ENCODE measurements at places on chromosomes 4 and X.
A peak's percentile ranks its signal among the peaks of the same experiment; 100 is the strongest.

GRCh38 chr4:26342328-26343037 is 21.7 kb downstream of the RBPJ start:
- H3K27ac ChIP-seq = peak overlapping the region; percentile 65
- H3K27me3 ChIP-seq = no peaks in the 10 kb centered on the region
- DNase-seq = peak; percentile 97
- H3K4me3 ChIP-seq = no peak overlapping the region
- H3K4me1 ChIP-seq = peaks cover 23% of the 10 kb centered on the region
- H3K36me3 ChIP-seq = no peaks in the 10 kb centered on the region

DNA sequence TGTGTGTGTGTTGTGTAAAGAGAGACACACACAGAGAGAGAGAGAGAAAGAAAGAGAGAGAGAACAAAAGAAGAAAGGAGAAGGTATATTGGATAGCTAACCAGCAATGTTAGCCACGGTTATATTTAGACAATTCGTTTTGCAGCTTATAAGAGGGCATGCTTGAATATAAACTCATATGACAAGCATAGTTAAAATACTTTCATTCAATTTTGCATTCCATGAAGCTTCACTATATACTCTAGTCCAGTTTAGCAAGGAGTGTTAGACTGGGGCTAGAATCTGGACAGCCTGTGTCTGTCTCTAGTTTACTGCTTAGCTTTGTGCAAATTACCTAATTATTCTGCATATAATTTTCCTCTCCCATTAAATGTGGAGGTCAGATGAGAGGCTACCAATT is 525.9 kb upstream of the ZFP42 start:
- H3K27me3 ChIP-seq = no peaks in the 10 kb centered on the region
- no peaks in the 10 kb centered on the region for H3K4me1 ChIP-seq
- no peak overlapping the region for H3K4me3 ChIP-seq
- no peak for DNase-seq
- H3K27ac ChIP-seq = no peak overlapping the region

- no peaks in the 10 kb centered on the region for H3K27me3 ChIP-seq
- DNase-seq = peak; percentile 66
- no peaks in the 10 kb centered on the region for H3K36me3 ChIP-seq
- peaks cover 17% of the 10 kb centered on the region for H3K4me1 ChIP-seq
- no peak overlapping the region for H3K4me3 ChIP-seq
Measured at GRCh38 chr4:122914938-122915337, 7.5 kb downstream of the NUDT6 start.

DNA sequence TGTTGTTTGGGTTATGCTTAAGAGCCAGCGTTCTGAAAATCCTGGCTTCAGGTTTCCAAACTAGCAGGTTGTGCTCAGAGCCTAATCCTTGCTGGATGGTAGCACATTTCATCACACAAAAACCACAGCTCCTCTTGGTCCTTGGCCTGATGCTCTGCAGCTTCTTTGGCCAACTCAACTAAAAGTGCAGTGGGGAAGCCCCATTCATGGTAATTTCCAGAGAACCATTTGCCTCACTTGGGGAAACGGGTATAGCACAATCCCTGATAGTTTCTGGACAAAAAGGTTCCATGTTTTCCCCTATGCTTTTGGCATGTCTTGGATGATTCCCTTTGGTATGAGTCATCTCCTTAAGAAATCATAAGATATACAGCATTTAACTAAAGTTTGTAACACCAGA is 78.7 kb downstream of the SYNPO2 start:
- no peak overlapping the region for H3K27ac ChIP-seq
- H3K36me3 ChIP-seq = no peaks in the 10 kb centered on the region
- H3K27me3 ChIP-seq = no peaks in the 10 kb centered on the region
- peak; percentile 70 for DNase-seq
- peaks cover 25% of the 10 kb centered on the region for H3K4me1 ChIP-seq

GRCh38 chr4:145182222-145182621 is 1.8 kb upstream of the OTUD4 start:
- H3K27me3 ChIP-seq = no peaks in the 10 kb centered on the region
- no peak overlapping the region for H3K4me3 ChIP-seq
- peaks cover 13% of the 10 kb centered on the region for H3K4me1 ChIP-seq
- H3K27ac ChIP-seq = no peak overlapping the region
- no peaks in the 10 kb centered on the region for H3K36me3 ChIP-seq
- DNase-seq = no peak

- H3K27me3 ChIP-seq = no peaks in the 10 kb centered on the region
- no peak for DNase-seq
- H3K36me3 ChIP-seq = no peaks in the 10 kb centered on the region
- H3K4me1 ChIP-seq = peaks cover 8% of the 10 kb centered on the region
Measured at GRCh38 chrX:139933904-139934303, 1.1 kb upstream of the ATP11C start.

DNA sequence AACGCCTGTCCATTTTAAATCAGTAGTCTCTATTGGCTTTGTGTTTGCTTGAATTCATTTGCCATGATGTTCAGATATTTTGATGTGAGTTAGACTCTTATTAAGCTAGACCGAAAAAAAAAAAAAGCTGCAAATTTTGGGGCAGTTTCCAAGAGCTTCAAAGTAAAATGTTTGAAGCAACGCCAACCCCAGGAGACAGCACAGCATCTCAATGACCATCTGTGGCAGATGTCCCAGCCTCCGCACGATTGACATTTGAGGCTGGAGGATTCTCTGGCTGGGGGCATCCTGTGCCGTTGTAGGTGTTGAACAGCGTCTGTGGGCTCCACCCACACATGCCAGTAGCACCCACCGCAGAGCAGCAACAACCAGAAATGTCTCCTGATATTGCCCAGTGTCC is 17.1 kb upstream of the ARSF start:
- no peaks in the 10 kb centered on the region for H3K4me1 ChIP-seq
- no peaks in the 10 kb centered on the region for H3K36me3 ChIP-seq
- no peak for DNase-seq

DNA sequence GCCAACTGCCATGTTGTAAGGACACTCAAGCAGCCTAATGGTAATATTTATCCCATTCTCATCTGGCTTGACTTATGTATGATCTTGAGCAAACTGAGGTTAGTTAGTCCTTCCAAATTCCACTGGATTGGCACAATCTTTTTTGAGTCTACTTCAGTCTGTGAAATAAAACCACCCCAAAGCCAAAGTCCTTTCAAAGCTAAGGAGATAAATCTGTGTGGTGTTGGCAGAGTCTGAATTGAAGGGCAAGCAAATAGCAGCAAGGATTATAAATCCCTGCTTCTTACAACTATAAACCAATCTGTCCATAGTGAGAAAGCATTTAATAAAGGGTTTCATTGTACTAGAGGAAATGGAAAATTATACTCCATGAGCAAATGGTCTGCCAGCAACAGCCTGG is 233.9 kb upstream of the GLRA2 start:
- H3K36me3 ChIP-seq = no peaks in the 10 kb centered on the region
- no peak overlapping the region for H3K4me3 ChIP-seq
- no peaks in the 10 kb centered on the region for H3K4me1 ChIP-seq
- no peak for DNase-seq

GRCh38 chr4:109049926-109050325 is 252.5 kb downstream of the COL25A1 start:
- no peaks in the 10 kb centered on the region for H3K27me3 ChIP-seq
- no peaks in the 10 kb centered on the region for H3K4me1 ChIP-seq
- no peak overlapping the region for H3K27ac ChIP-seq
- no peak overlapping the region for H3K4me3 ChIP-seq

DNA sequence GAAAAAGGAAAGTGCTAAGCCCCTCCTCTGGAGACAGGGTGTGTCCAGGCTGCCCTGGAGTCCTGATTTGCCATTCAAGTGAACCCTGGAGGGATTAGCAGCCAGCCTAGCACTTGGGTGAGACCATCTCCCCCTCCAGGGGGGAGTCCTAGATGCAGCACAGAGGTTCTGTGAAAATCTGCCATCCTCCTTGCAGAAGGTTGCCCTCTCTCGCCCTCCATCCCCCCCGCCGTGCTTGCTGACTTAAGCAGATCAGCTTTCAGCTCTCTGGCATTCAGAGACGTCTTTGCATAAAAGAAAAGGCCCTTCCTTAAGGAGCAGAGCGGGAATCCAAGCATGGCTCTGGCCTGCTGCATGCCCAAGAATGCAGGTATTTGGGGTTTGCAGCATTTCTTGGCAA is 102.1 kb upstream of the SCML1 start:
- no peaks in the 10 kb centered on the region for H3K27me3 ChIP-seq
- no peak overlapping the region for H3K4me3 ChIP-seq
- no peak overlapping the region for H3K27ac ChIP-seq
- peak; percentile 45 for DNase-seq

DNA sequence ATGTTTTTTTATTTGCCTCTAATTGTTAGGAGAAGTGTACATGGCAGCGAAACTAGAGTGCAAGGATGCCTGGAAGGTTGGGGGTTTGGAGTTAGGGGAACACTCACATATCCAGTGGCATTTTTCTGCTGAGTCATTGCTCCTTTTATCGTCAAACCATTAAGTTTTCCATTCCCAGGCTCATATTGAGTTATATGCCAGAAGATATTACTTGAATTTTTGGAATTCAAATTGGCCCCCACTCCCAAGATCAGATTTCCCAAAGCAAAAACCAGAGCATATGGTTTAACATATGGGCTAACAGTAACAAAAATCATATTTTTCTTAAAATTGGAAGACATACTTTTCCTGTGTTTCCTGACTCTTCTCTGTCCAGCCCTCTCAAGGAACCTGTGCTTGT is 152.7 kb downstream of the FSTL5 start:
- no peaks in the 10 kb centered on the region for H3K27me3 ChIP-seq
- peak; percentile 19 for DNase-seq
- H3K4me3 ChIP-seq = no peak overlapping the region
- H3K4me1 ChIP-seq = no peaks in the 10 kb centered on the region

GRCh38 chrX:55624403-55624802 is 1.2 kb downstream of the FOXR2 start:
- DNase-seq = no peak
- no peak overlapping the region for H3K27ac ChIP-seq
- H3K36me3 ChIP-seq = no peaks in the 10 kb centered on the region
- no peaks in the 10 kb centered on the region for H3K27me3 ChIP-seq
- H3K4me3 ChIP-seq = no peak overlapping the region

DNA sequence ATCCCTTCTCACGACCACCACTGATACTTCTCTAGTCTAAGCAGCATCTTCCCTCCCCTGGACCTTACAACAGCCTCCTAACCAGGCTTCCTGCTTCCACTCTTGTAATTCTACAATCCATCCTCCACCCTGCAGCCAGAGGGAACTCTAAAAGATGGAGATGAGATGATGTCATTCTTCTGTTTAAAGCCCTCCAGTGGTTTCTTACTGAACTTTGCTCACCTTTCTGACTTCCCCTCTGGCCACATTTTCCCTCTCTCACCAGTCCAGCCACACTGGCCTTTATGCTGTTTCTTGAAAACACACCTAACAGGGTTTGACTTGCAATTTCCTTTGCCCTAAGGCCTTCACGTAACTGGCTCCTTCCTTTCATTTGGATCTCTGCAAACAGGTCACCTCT is 191.4 kb upstream of the NHS start:
- no peaks in the 10 kb centered on the region for H3K27me3 ChIP-seq
- DNase-seq = no peak
- H3K4me1 ChIP-seq = no peaks in the 10 kb centered on the region
- H3K36me3 ChIP-seq = no peaks in the 10 kb centered on the region
- no peak overlapping the region for H3K4me3 ChIP-seq

DNA sequence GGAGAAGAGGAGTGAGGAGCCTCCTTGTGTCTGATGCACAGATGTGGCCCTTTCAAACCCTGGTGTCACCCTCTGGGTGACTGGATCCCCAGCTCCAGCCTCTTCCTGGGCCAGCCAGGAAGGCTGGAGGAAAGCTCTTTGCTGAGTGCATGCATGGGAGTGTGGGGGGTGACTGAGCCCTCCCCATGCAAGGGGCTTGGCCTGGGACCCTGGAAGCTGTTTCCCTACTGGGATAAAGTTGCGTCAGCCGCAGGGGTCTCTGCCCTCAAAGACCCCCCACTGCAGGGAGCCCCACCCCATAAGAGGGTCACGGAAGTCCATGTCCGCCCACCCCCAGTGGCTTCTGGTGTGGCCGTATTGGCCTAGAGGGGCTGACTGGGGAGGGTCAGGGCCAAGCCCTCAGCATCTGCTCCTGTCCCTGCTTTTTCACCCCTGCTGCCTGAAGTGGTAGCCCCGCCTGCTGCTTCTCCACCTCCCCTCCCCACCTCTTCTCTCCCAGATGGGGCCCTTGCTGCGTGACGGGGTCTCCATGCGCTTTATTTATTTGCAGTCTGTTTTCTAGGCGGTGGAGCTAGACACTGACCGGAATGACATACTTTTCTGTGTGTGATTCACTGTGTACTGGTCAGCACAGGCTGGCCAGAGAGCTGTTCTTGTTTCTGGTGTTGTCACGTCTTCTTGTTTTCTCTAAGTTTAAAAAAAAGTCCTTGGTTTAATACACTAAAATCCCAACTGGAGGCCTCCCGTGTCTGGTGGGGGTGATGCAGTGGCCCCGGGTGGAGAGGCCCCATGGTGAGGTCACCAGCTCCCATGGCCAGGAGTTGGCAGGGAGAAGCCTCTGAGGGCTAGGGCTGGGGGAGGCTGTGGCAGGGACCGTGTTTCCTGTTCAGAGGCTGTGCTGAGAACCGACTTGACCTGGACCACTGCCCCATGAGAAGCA is 3.6 kb downstream of the SMIM10L2A start:
- H3K36me3 ChIP-seq = no peaks in the 10 kb centered on the region
- no peak overlapping the region for H3K27ac ChIP-seq
- H3K4me1 ChIP-seq = no peaks in the 10 kb centered on the region
- DNase-seq = no peak
- no peaks in the 10 kb centered on the region for H3K27me3 ChIP-seq
- no peak overlapping the region for H3K4me3 ChIP-seq

DNA sequence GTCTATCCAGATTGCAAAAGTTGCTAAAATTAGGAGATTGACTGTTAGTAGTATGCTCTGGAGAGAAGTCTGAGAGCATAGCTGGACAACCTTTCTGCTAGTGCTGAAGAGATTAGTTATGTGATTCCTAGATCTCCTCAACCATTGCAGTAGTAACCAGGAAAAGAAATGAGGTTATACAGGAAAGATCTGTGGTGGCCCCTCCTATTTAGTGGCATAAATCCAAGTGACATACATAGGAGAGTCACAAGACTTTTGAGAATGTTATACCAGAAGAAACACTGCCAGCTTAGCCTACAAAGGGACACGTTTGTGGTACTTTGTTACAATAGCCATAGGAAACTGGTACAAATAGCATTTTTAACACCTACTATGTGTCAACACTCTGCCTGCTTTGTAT is 105.2 kb downstream of the ATP10D start:
- no peak overlapping the region for H3K27ac ChIP-seq
- peaks cover 42% of the 10 kb centered on the region for H3K36me3 ChIP-seq
- no peak overlapping the region for H3K4me3 ChIP-seq
- no peaks in the 10 kb centered on the region for H3K4me1 ChIP-seq
- H3K27me3 ChIP-seq = no peaks in the 10 kb centered on the region

DNA sequence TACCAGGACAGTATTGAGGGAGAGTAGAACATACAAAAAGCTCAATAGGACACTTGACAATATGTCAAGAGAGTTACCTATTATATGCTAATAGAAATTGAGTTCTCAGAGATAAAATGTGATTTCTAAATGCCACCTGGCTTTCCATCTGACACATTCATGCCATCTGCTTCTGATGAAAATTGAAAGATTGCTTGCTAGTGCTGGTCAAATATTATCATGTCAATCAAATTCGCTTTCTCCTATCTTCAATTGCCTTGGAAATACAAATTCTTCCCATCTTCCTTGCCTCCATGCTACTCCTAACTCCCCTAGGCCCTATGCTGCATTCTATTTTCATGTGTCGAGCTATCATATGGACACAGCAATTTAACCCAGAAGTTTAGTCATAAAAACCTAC is 1076.9 kb downstream of the ARAP2 start:
- no peak overlapping the region for H3K27ac ChIP-seq
- no peaks in the 10 kb centered on the region for H3K36me3 ChIP-seq
- DNase-seq = no peak
- no peak overlapping the region for H3K4me3 ChIP-seq

- no peaks in the 10 kb centered on the region for H3K36me3 ChIP-seq
- H3K27ac ChIP-seq = no peak overlapping the region
- H3K27me3 ChIP-seq = no peaks in the 10 kb centered on the region
- no peak overlapping the region for H3K4me3 ChIP-seq
Measured at GRCh38 chr4:85748654-85749053, 273.7 kb downstream of the ARHGAP24 start.

Measured in astrocyte (in vitro differentiated cells and primary cell).